ENCODE measurements at places on chromosomes 3 and 15.

- DNase-seq = no peak
These were observed 2.8 kb upstream of the CPNE4 start for GRCh38 chr3:132037581-132037980.

GRCh38 chr3:46679681-46680080 lies 13.8 kb downstream of the ALS2CL start:
- no peak for DNase-seq

GRCh38 chr3:51955893-51956770 lies 951 bp downstream of the GPR62 start:
- DNase-seq = no peak

DNA sequence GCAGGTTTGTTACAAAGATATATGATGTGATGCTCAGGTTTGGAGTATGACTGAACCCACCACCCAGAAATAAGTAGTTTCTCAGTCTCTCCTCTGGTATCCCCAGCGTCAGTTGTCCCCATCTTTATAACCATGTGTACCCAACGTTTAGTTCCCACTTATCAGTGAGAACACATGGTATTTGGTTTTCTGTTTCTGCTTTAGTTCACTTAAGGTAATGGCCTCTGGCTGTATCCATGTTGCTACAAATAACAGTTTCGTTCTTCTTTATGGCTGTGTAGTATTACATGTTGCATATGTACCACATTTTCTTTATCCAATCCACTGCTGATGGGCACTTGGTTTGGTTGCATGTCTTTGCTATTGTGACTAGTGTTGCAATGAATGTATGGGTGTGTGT lies 132.3 kb downstream of the LMLN start:
- DNase-seq = no peak

GRCh38 chr3:10204921-10205320 lies 40.2 kb downstream of the IRAK2 start:
- DNase-seq = no peak
